ENCODE measurements at places on chromosomes 16 and 17.

- DNase-seq = no peak
Measured at GRCh38 chr16:12459391-12460063, 344.2 kb downstream of the CPPED1 start.

DNA sequence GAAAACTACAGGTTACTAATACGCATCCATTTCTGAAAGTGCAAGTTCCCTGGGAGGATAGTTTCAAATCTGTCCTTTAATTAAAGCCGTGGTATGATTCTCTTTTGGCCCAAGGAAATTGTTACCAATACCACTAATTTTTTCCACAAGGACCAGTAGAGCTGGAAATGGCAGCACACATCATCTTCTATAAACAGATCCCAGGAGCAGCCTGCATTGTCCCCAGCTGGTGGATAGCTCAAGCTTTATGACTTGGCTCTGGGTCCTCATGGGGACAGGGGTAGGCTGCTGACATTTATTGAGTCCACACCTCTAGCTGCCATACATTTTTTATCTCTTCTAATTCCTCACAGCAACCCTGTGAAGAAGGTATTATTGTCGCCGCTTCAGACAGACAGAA, 35.8 kb upstream of the BHLHA9 start:
- no peak for DNase-seq

GRCh38 chr17:79917902-79918484, 78.8 kb upstream of the CBX4 start:
- no peak for DNase-seq

DNA sequence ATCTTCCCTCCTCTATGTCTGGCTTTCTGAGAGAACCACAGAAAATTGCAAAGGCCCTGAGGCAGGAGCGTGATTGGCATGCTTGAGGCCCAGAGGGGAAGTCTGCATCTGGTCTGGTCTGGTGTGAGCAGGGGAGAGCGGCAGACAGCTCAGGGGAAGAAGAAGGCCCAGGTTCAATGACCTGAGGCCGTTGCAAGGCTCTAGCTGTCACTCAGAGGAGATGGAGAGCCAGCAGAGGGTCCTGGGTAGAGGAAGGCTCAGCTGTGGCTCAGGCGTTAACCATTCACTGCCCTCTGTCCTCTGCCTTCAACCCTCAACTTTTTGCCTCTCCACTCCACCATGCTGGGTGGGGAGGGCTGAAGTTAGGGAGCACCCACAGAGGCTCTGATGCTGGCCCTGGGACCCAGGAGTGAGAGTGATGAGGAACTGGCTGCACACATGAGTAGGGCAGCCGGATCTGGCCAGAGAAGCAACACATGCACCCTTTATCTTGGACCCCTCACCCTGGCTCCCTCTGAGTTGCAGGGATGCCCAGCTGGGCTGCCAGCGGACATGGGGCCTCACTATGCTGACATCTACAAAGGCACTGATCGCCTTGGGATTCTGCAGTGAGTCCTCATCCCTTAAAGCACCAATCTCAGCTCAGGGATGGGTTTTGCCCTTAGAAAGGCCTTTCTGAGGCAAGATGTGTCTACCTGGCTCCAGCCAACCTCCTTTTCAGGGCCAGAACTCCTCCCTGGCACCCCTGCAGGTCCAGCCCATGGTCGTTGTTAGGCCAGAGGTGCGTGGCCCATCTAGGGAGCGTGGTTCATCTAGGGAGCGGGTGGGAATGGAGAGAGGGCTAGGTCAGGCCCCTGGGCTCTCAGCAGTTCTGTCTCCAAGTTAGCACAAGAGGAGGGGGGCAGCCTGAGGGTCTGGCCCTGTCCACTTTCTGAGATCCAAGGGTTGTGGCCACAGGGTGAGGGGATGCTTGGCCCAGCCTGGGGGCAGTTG, 7.7 kb upstream of the KRTAP17-1 start:
- DNase-seq = no peak

DNA sequence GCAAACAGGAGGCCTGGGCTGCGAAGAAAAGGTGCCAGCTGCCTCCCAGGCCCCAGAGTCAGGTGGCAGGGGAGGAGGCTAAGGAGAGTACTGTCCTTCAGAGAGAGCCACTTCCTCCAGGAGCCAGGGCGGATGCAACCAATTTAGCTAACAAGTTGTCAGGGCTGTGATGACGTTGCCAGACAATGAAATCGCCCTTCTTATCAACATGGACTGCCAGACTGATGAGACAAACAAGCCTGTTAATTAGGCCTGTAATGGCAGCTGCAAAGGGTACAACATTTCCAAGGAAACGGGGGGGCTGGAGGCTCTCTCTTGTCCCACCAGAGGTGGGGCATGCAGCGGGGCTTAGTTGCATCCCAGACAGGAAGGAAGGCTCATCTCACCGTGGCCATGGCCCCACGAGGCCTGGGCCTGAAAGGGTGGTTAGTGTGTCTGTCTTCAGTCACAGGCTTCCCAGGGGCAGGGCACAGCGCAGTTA, 111.8 kb downstream of the SDK2 start:
- no peak for DNase-seq

- no peak for DNase-seq
Measured at GRCh38 chr17:17551361-17551760, 40.1 kb downstream of the PEMT start.

DNA sequence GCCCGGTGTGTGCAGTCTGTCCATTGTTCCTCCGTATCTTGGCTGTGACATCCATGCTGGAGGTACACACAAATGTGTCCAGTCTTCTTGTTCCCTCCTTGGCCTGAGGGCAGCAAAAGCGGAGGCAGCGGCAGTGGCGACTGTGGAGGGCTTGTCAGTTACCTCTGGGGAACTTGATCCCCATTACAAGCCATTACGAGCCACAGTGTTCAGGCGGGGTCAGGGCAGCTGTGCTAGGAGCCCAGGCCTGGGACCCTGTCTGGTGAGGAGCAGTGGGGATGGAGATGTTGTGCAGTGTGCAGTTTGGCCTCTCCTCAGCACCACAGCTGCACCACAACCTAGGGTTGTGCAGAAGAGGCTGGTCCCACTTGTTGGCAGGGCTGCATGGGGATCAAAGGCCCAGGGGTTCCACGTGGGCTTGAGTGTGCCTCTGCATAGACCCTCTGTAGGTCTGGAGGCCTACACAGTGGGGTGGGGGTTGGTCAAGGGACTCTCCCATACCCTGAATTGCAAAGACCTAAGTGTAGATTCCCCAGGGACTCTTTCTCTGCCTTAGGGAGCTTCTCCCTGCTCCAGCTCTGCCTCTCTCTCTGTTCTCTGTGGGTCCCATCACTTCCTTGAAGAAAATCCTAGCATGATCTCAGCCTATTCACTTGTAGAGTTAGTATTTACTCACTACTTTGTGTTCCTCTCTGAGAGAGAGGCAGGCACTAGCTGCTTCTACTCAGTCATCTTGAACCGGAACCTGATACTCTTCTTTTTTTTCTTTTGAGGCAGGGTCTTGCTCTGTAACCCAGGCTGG, 58.8 kb downstream of the SLFN11 start:
- DNase-seq = peak; percentile 5

DNA sequence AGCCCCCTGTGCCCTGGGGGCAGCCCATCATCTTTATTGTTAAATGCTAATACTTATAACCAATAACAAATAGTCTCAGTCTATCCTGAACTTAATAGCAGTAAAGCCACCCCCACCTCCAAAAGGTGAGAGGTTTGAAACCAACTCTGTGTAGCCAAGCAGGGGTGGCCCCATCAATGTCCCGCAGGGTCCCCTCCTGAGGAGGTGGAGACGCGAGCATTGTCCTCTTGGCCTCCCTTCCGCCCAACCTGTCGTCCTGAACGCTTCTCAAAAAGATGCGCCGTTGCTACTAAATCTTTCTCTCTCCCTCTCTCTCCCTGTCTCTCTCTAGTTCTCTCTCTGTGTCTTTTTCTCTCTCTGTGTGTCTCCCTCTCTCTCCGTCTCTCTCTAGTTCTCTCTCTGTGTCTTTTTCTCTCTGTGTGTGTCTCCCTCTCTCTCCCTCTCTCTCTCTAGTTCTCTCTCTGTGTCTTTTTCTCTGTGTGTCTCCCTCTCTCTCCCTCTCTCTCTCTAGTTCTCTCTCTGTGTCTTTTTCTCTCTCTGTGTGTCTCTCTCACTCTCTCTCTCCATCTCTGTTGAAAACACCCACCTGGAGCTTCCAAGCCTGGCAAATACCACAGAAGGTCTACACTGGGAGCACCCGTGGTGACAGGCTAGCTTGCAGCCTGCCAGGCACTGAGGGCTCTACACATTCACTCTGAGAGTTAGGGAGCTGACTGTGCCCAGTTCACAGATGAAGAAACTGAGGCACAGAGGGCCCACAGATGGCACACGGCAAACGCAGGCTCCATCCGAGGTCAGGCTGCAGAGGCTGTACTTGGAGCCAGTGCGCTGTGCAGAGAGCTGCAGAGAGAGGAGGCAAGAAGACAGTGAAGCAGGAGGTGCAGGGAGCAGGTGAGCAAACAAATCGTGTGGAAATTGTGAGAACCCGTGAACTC, 185.9 kb downstream of the C16orf95 start:
- no peak for DNase-seq

GRCh38 chr16:86122681-86123342, 223.8 kb downstream of the IRF8 start:
- no peak for DNase-seq

DNA sequence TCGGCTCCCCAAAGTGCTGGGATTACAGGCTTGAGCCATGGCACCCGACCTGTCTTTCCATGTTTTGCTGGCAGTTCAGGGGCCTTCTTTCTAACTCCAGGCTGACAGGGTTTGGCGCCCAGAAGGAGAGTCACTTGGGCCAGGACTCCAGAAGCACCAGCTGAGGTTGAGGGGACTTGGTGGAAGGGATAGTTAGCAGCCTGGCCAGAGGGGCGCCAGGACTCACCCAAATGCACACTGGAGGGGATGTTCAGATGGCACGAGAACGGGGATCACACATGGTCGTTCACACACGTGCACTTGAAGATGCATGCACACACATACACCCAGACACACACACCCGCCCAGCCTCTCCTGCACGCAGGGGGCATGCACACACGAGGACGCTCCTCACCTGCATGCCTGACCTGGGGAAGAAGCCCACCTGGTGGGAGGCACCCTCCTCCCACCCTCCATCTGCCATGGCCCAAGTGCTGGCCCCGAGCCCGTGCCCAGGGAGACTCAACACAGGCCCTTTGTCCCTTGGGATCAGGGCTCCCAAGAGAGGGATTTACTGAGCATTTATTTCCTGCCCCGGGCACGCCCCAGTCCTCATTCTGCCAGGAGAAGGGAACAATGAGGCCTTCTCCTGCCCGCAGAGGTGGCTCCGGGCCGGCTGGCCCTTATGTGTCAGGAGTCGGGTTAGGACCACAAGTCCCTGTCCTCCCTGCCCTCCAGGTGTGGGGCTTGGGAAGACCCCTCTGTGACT, 2.3 kb upstream of the PRSS21 start:
- no peak for DNase-seq

DNA sequence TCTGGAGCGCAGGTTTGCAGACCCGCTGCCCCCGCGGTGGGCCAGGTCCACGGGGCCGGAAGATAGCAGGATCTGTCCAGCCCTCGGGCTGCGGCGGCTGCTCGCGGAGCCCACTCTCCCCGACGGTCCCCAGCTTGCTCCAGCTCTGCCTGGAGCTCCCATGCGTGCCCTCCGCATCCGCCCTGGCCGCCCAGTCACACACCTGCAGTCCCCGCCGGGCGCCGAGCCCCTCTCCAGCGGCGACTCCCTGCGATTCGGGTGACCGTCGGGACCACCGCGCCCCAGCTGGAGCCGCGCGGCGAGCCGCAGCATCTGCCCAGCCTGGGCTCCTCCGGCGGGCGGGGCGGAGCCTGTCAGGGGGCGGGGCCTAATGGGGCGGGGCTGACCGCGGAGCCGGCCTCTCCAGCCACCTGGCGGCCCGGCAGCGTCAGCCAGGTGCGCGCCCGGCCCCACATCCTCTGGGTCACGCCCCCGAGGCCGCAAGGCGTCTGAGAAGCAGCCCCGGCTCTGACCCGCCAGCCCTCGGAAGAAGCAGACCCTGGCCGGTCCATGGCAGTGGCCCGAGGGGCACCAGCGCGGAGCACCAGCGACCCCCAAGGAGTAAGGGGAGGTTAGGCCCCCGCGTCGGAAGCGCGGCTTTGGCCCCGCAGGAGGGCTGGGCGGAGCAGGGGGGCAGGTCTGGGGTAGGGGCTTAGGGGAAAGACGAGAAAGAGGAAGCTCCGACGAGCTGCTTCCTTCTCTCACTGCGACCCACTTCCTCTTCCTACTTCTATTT, at the start of gene PIK3R5:
PIK3R5 (minus strand) TSS at position 314 of the 775 bp plus-strand sequence. CDS start 54,213 bp downstream, outside the sequence.
- DNase-seq = no peak

- DNase-seq = no peak
Measured at GRCh38 chr17:67946513-67946912, 49.8 kb downstream of the C17orf58 start.

DNA sequence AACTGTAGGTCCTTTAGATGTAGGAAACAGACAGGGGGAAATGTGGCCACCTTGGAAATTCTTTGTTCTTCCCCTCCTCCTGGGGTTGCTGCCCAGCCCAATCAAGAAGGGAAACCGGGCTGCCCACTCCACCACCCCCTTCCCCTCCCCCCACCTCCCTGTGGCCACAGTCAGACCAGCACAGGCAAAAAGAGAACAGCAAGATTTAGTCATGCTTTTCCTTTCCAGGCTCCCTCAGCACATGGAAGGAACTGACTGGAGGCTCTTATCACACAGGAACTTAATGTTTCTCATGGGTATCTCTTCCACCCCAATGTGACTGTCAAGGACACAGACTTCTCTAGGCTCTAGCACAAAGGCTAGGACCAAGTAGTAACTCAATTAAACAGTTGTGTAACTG, 3.0 kb upstream of the CCL1 start:
- no peak for DNase-seq
